Amniotic stem cell (primary cell): ENCODE measurements at places on chromosomes 16 and 17.

- DNase-seq, result no peak
These were observed 33.2 kb downstream of the TIMM22 start for GRCh38 chr17:1029922-1030644.

DNA sequence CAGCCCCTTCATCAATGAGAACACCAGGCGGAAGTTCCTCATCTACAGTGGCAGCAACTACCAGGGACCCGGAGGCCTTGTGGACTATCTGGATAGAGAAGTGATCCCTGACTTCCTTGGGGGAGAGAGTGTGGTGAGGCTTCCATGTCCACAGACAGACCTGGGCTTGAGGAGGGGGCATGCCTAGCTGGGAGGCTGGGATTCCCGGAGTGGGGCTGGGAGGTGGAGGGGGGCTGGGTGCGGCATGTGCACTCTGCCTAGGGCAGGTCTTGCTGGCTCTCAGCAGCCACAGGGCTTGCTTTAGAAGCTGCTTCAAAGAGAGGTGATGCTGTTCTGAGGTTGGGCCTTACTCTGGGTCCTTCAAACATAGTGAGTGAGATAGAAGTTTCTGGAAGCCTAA is 27.8 kb downstream of the NAGPA start:
- DNase-seq, result no peak

- DNase-seq, result no peak
These were observed 27.4 kb upstream of the GINS2 start for GRCh38 chr16:85716022-85716679.

- DNase-seq, result no peak
These were observed 65.9 kb upstream of the SDK2 start for GRCh38 chr17:73710095-73710592.

DNA sequence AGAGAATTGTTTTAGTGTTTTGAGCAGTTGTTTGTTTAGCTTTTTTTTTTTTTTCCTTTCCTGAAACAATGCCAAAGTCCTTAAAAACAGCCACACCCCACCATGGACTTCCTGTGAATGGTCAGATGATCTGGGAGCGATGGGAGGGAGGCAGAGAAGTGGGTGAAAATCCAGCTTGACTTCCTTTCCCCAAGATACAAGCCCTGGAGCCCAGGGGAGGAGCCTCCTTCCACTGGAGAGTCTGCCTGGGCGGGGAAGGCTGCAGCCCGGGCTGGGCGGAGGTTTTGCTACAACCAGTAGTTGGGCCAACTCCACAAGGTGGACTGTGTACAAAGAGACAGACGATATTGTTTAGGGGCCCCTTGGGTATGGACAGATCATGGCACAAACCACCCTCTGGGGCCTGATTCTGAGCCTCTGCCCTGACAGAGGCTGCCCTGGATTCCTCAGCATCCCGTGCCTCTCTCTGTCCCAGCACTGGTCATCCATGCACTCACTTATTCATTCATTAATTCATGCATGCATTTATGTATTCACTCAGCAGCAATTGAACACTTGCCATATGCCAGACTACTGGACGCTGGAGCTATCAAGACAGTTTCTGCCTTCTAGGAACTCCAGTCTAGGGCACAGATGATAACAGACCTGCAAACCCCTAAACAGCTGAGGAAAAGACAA is 29.8 kb downstream of the WSB1 start:
- DNase-seq, result no peak

- DNase-seq, result no peak
These were observed 111.4 kb upstream of the TOM1L1 start for GRCh38 chr17:54789101-54789880.

- no peak for DNase-seq
These were observed 30.5 kb downstream of the KIAA0753 start for GRCh38 chr17:6610011-6610410.

- no peak for DNase-seq
These were observed 47.8 kb downstream of the ANKFY1 start for GRCh38 chr17:4215882-4216570.

GRCh38 chr16:14628806-14629611 is 1.1 kb downstream of the PARN start:
- no peak for DNase-seq

DNA sequence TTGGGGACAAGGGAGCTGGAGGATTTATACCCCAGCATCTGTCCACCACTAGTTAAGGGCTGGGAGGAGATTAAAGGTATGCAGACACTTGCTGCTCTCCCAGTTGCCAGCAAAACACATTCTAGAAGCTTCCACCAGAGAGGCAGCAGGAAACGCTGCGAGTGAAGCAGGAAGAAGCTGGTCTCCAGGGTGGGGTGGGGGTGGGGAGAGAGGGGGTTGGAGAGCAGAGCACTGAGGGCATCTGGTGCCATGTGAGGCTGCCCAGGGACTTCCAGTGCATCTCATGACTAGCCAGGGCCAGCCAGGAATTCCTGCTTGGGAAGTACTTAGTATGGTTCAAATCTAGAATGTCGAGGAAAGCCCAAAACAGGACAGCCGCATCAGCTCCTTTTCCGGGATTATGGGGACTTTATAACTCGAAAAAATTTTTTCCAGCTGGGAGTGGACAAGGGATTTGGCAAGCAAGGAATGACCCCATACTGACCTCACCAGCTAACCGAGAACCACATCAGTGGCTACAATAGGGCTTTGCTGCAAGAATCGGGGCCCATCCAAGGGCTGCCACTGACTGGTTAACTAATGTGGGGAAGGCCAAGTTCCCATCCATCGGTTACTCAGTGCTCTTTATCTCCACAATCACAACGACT is 26.2 kb upstream of the AXIN2 start:
- no peak for DNase-seq

DNA sequence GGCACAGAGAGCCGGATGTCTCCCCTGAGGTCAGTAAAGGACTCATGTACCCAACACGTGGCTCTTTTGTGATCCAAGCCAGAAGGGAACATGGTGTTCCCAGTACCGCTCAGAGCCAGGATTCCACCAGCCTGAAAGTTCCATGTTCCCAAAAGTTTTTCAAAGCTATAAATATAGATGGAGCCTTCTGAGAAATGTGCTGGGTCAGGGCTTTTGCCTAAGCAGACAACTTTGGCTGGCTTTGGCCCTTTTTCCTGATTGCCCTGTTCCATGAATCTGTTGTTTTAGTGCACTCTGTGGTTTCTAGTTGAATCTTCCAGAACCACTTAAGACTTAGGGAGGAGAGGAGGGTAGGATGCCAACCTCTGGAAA is 128.5 kb upstream of the HS3ST2 start:
- DNase-seq, result no peak

DNA sequence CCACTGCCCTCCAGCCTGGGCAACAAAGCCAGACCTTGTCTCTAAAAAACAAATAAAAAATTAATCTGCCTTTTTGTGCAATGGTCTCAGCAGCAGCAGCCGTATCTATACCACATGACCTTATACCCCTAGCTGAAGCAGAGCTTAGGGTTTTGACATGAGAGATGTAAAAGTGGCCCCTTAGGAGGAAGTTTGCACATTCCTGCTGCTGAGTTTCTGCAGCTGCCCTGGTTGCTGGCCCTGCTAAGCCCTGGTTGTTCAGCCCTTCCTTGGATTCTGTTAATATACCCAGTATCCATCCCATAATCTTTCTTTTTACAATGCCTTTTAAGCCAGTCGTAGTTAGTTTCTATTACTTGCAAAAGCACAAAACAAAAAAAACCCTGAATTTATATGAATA is 33.0 kb upstream of the PRKCB start:
- DNase-seq, result no peak
